ENCODE measurements at places on chromosomes 1 and 21.

DNA sequence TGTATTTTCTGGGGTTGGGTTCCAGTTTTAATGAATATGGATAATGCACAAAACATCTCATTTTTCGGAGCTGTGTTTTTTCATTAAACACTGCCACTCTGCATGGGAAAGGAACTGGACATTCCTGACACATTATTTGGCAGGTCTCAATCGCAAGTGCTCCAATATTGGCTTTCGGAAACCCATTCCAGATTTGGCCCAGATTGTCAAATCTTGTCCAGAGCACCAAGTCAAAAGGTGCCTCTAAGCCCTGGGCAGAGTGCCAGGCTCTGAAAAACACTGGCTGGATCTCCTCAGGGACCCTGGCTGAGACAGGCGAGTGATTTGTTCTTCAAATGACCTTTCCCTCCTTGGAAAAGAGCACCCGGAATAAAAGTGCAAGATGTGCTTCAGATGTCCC lies 68.4 kb upstream of the MRPS6 start:
- H3K27me3 ChIP-seq = 0 out of 2 replicates have a peak, but pooled peaks cover 8% of the 10 kb centered on the region
- no peak for DNase-seq
- H3K4me3 ChIP-seq = no peak overlapping the region
- no peak overlapping the region for H3K27ac ChIP-seq

DNA sequence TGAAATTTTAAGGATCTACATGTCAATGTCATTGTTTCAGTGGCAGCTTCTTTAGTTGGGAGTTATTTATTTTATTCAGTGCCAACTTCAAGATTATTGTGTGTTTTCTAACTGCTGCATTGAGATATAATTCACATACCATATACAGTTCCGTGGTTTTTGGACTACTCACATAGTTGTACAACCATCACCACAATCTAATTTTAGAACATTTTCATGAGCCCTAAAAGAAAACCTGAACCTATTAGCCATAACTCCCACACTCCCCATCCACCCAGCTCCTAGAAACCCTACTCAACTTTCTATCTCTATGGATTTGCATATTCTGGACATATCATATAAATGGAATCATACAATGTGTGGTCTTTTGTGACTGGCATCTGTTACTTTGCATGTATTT lies 220.0 kb downstream of the LRRC40 start:
- H3K27me3 ChIP-seq = no peaks in the 10 kb centered on the region
- H3K36me3 ChIP-seq = no peaks in the 10 kb centered on the region
- H3K4me1 ChIP-seq = no peaks in the 10 kb centered on the region
- H3K27ac ChIP-seq = no peak overlapping the region
- DNase-seq = no peak

- H3K4me3 ChIP-seq = no peak overlapping the region
- no peak overlapping the region for H3K27ac ChIP-seq
- H3K27me3 ChIP-seq = peaks cover 27% of the 10 kb centered on the region
- peaks cover 8% of the 10 kb centered on the region for H3K4me1 ChIP-seq
Measured at GRCh38 chr1:209884665-209885117, 53.3 kb upstream of the SYT14 start.

- H3K27me3 ChIP-seq = peaks cover 6% of the 10 kb centered on the region
- H3K27ac ChIP-seq = no peak overlapping the region
- H3K36me3 ChIP-seq = no peaks in the 10 kb centered on the region
- no peak for DNase-seq
- H3K4me1 ChIP-seq = no peaks in the 10 kb centered on the region
- H3K4me3 ChIP-seq = no peak overlapping the region
Measured at GRCh38 chr1:7405844-7406500, 365.1 kb upstream of the VAMP3 start.

- H3K27ac ChIP-seq = no peak overlapping the region
- no peaks in the 10 kb centered on the region for H3K36me3 ChIP-seq
- no peak overlapping the region for H3K4me3 ChIP-seq
- no peaks in the 10 kb centered on the region for H3K27me3 ChIP-seq
- no peak for DNase-seq
Measured at GRCh38 chr1:226945106-226945857, 5.2 kb downstream of the COQ8A start.

- no peaks in the 10 kb centered on the region for H3K27me3 ChIP-seq
- H3K4me1 ChIP-seq = no peaks in the 10 kb centered on the region
- no peaks in the 10 kb centered on the region for H3K36me3 ChIP-seq
- DNase-seq = no peak
- no peak overlapping the region for H3K27ac ChIP-seq
Measured at GRCh38 chr1:83954166-83954823, 44.6 kb downstream of the TTLL7 start.
